ENCODE measurements at places on chromosomes 7 and 10.

GRCh38 chr10:12777840-12778585, 223.5 kb downstream of the CCDC3 start:
- DNase-seq = no peak

DNA sequence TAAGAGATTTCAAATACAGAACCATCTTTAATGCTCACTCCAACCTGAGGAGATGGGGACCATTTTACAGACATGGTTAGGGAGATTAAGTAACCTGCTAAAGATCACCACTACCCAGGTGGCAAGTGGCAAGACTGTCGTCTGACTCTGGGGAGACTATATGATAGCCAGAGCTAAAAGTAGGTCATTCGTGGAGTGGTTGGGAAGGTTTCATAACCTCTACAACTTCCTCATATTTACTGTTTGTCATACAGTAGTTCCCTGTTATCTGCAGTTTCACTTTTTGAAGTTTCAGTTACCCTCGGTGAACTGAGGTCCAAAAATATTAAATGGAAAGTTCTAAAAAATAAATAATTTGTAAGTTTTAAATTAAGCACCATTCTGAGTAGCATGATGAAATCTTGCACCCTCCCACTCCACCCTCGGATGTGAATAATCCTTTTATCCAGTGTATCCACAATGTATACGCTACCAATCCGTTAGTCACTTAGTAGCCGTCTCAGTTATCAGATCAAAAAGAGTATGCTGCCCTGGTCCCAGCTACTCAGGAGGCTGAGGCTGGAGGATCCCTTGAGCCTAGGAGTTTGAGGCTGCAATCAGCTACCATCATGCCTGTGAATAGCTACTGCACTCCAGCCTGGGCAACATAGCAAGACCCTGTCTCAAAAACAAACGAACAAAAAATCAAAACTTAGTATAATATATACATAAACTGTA, 14.9 kb upstream of the LGI1 start:
- DNase-seq = no peak

- no peak for DNase-seq
Measured at GRCh38 chr10:62810156-62810902, 5.8 kb downstream of the ADO start.

DNA sequence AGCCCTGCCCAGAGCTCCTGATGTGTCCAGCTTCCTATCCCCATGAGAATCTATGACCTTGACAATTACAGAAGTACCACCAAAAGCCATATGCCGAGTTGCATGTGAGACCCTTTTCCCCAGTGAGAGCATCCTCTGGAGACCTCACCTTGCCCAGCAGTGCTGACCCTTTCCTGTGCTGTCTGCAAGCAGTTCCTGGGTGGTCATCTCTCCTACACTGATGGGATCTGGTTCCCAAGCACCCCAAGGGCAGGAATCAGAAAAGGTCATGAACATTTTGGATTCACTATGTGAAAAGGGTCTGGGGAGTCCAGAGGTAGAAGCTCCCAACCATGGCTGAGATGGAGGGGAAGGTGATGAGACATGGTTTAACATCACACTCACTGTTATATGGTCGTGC, 18.2 kb downstream of the SFTPD start:
- no peak for DNase-seq

DNA sequence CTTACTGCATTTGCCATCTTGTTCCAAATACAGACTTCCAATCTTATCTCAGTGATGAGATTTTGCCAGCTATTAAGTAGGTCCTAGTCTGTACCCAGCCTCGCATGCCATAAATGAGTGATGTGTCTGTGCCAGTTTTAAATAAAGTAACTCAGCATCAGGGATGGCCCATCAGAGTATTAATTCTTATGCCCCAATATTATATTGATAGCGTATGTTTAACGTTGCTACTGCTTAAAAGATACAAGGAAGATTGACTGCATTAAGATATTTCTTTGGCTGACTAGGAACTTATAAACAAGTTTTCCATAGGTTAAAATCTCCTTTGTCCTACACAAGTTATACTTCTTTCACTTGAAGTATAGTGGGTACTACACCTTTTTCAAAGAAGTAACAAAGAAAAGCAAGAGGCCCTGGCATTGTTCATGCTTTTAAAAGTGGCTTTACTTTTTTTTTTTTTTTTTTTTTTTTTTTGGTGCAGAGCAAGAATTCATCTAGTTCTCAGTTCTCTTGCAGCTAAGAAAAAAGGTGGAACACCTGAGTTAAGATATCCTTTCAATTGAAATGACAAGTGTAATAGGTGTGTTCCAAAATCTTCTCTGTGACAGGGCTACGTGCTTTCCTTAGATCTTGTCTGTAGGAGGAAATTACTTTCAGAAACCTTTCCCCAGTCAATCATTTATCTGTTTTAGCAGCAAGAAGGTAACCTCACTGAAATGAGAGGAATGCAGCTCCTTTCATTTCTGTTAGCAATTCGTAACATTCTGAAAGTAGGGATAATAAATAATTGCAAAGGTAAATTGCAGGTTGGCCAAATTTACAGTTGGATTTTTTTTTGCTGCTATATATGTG, 245.0 kb downstream of the CELF2 start:
- no peak for DNase-seq

GRCh38 chr10:113519681-113520115, 33.2 kb upstream of the HABP2 start:
- no peak for DNase-seq
